ENCODE measurements at places on chromosomes 5 and 9.

DNA sequence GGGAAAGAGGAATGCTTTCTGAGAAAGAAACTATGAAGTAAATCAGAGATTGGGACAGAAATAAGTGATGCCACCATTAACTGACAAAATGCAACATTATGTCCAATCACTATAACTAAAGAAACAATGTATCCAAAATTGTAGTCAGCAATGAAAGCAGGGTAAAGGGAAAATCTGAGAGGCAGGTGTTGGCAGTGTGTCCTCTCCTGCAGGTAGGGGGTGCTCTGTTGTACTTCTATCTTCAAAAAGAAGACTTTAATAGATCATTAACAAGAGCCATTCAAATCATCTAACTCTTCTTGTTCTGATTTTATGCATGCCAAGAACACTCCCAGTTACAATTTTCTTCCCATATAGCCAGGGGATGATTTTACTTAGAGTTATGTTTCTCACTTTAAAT lies 1275.7 kb downstream of the PTPRD start:
- DNase-seq: no peak

GRCh38 chr9:121889990-121890563 lies 203.0 kb downstream of the TTLL11 start:
- DNase-seq: no peak

GRCh38 chr9:91825422-91825821 lies 124.6 kb downstream of the ROR2 start:
- DNase-seq: no peak

GRCh38 chr5:151483176-151483575 lies 35.8 kb downstream of the SLC36A1 start:
- DNase-seq: no peak

- DNase-seq: no peak
Observed at GRCh38 chr5:148388696-148389095, 4.9 kb downstream of the FBXO38 start.

DNA sequence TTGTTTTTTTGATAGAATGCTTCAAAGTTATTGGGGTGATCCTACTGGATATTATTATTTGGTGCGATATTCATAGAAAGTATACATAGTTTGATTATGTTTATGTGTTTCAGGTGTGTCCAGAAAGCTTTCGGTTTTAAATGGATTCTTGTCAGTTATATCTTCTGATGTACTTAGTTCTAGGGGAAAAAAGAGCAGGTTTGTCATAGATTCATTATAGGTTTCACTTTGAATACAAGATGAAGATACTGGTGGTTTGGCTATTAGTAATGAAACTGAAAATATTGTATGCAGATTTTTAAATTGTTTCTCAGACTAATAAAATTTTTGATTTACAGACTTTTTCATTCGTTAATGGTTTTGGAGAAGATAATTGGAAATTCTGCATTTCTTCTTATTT lies 98.9 kb downstream of the MAN2A1 start:
- DNase-seq: no peak

- no peak for DNase-seq
Observed at GRCh38 chr5:148973455-148973854, 89.4 kb downstream of the SH3TC2 start.

- no peak for DNase-seq
Observed at GRCh38 chr5:179485845-179486575, 64.3 kb upstream of the RUFY1 start.

GRCh38 chr5:179154346-179154990 lies 94.3 kb downstream of the ZNF354C start:
- no peak for DNase-seq

- DNase-seq: no peak
Observed at GRCh38 chr5:133736512-133736911, 124.2 kb upstream of the FSTL4 start.

DNA sequence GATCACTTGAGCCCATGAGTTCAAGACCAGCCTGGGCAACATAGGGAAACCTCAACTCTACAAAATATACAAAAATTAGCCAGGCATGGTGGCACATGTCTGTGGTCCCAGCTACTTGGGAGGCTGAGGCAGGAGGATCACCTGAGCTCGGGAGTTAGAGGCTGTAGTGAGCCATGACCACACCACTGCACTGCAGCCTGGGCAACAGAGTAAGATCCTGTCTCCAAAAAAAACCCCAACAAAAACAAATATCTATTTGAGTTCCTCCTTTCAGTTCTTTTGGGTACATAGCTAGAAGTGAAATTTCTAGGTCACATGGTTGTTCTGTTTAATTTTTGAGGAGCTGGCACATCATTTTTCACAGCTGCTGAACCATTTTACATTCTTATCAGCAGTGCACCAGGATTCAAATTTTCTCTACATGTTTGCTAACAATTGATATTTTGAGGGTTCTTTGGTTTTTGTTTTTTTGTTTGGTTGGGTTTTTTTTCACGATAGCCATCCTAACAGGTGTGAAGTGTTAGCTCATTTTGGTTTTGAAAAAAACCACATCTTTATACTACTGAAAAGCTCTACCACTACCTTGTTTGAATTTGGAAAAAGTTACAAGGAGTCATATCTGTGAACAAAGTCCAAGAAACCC lies 176.9 kb upstream of the SLC12A2 start:
- no peak for DNase-seq

GRCh38 chr5:163614787-163615186 lies 109.4 kb downstream of the MAT2B start:
- no peak for DNase-seq

DNA sequence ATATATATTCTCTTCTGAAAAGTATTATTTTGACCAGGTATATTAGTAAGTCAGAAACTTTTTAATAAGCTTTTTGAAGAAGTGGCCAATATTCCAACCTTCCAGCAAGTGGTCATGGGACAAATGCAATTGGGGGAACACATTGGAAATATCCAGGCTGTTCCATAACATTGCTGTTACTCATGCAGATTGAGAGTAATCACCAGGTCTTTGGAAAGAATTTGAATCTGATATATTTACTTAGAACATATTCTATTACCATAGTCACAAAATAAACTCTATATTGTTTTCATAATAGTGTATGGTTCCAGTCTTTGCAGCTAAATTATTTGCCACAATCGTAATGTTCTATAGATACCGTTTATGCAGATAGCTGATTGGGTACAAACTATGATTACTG lies 102.8 kb downstream of the TAF11L14 start:
- DNase-seq: no peak

- no peak for DNase-seq
Observed at GRCh38 chr9:113677057-113677456, 199.1 kb upstream of the ZNF618 start.

DNA sequence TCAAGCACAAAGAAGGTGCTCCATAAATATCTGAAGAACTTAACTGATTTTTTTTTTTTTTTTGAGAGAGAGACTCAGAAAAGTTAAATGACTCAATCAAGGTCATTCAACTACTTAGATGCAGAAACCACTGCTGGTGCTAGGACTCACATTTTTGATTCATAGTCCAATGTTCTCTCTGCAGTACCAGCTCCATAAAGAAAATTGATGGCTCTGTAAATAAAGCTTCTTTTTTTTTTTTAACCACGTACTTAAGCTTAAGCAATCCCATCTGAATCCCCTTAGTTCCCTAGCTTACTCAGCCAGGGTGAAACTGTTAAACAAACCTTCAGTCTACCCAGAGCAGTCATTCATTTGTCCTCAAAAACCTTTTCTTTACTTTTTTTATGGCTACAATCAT lies 657.0 kb upstream of the WWC1 start:
- no peak for DNase-seq

DNA sequence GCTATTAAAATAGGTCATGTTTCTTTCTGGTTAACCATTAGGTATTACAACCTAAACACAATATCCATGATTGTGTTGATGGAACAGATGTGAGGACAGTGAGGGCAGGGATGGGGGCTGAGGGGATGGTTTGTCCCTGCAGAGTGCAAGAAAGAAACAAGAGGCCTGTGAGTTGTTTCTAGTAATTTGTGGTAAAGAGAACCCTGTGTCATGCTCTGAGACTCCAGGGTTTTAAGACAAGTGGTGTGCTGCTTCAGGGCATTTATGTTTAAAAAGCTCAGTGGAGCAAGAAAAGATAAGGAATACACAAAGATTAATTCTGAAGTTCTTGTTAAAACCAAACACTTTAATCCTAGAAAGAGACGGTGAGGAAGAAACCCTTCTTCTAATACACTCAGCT lies 656.5 kb downstream of the TLE1 start:
- no peak for DNase-seq

- DNase-seq: no peak
Observed at GRCh38 chr9:116391306-116391900, 237.8 kb downstream of the PAPPA start.

GRCh38 chr5:54398191-54398590 lies 57.3 kb upstream of the HSPB3 start:
- no peak for DNase-seq

GRCh38 chr9:71549023-71549422 lies 219.3 kb downstream of the CEMIP2 start:
- DNase-seq: peak; percentile 27

DNA sequence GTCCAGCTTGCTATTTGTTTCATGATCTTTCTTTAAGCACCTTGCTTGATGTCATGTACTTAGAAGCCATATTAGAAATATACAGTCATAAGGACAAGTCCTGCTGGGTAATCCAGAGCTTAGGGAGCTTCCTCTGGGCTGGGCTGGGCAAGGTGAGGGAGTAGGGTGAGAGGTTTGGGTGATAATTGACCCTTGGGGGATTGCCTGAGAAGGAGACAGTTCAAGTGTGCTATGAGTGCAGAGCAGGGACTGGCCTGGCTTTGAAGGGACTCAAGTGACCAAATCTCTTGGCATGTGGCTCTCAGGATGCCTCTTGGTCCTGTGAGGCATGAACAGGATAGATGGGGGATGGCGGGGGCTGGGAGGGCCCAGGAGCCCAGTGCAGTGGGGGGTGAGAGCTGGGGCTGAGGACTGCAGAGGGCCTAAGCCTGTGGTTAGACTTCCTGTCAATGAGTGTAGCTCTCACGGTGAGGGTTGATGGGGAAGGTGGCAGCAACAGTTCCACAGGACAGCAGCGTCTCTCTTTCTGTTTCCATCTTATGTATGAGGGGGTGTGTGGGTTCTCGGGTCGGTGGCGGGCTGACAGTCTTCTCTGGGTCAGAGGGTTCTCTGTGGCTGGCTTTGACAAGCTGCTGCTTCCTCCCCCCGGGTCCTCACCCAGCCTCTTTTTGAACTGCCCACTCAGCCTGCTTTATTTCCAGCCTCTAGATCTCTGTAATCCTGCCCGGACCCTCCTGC lies 53.5 kb downstream of the RGS3 start:
- DNase-seq: peak; percentile 60

GRCh38 chr9:127634021-127634420 lies 21.9 kb downstream of the STXBP1 start:
- DNase-seq: no peak

DNA sequence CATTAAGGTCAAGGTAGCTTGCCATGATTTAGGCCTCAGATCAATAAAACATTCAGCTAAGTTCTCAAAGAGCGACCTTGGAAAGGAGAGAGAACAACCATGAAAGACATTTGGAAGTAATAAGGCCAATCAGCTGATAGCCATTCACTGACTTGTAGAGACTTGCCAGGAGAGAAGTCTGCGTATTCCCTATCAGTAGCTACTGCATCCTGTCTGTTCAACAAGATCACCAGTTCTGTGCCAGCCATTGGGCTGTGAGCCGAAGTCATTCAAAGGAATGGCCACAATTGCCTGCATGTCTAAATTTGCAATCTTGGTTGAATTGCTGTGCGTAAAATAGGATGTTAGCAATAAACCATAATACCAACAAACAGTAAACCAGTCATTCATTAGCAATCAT lies 219.8 kb downstream of the FBXL7 start:
- DNase-seq: no peak

- DNase-seq: no peak
Observed at GRCh38 chr5:157767689-157768088, 24.2 kb downstream of the LSM11 start.

- DNase-seq: no peak
Observed at GRCh38 chr5:147750065-147750464, 32.5 kb downstream of the JAKMIP2 start.

DNA sequence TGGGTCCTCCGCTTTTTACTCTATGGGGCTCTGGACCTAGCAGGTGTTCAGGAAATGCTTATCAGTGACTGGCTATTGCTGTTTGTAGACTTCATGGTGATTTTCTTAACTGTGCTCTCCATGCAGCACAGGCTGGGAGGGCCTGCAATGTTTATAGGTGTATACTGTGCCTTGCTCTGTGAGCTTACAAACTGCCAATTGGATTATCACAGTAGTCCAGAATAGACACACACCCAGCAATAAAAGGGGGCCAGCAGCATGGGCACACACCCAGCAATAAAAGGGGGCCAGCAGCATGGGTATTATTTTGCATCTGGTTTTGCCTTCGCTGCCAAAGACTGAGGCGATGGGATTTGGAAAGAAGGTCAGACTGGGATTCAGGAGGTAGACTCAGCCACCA lies 100.0 kb downstream of the CRB2 start:
- DNase-seq: no peak

DNA sequence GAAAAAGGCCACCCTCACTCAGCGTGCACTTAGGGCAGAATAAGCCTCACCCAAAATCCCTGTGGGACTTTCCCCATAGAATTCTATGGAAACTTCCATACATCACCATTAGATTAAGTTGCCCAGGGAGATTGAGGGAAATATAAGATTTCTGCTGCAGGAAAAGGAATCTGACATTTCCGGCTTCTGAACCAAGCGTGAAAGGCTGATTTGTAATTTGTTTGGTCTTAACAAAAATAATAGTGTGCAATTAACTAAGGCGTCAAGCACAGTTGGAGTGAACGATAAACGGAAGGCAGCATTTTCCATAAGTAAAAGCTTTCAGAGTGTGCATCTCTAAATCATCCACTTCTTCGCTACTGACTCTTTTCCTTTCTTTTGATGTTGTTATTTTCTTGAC lies 14.0 kb downstream of the UBE2QL1 start:
- DNase-seq: no peak

GRCh38 chr9:13165956-13166355 lies 113.5 kb downstream of the MPDZ start:
- DNase-seq: no peak

GRCh38 chr9:111992523-111992922 lies 95.9 kb downstream of the UGCG start:
- DNase-seq: no peak

DNA sequence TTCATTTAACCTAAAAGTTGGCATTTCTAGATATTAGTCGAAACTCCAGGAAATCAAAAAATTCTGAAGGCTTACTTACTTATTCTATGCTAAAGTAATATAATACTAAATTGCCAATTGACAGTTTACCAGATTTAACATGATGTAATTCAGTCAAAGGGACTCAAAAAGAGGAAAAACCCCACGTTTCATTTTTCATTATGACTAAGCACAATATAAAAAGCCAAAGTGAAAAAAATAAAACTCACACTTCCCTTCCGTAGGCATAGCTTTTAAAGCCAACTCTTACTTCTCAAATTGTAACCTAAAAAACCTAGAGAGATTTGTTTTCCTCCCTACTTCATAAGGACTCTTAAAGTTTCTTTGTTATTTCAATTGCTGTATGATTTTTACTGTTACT lies 146.6 kb downstream of the RAPGEF6 start:
- peak; percentile 16 for DNase-seq

Measured in germinal center (tissue), 1 donor.